ENCODE measurements at places on chromosomes 2 and 18.
A peak's percentile ranks its signal among the peaks of the same experiment; 100 is the strongest.

DNA sequence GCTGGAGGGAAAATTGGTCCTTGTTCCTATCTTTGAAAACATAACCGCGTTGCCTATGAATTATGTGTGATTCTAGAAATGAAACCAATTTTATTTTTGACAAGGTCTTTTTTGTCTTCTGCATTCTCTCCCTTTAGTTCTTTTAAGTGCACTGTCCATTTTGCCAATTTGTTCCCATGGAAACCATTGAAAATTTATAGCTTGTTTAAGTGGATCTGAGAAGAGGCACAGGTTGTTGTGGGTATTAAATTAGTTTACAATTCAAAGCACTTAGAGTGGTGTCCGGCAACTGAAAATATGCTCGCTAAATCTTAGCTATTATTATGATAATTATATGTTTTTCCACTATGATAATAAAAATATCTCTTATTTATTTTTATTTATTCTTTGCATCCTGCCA is 107.5 kb upstream of the FSHR start:
- no peak for DNase-seq

GRCh38 chr2:80519699-80520291 is 215.2 kb upstream of the LRRTM1 start:
- DNase-seq, result no peak

DNA sequence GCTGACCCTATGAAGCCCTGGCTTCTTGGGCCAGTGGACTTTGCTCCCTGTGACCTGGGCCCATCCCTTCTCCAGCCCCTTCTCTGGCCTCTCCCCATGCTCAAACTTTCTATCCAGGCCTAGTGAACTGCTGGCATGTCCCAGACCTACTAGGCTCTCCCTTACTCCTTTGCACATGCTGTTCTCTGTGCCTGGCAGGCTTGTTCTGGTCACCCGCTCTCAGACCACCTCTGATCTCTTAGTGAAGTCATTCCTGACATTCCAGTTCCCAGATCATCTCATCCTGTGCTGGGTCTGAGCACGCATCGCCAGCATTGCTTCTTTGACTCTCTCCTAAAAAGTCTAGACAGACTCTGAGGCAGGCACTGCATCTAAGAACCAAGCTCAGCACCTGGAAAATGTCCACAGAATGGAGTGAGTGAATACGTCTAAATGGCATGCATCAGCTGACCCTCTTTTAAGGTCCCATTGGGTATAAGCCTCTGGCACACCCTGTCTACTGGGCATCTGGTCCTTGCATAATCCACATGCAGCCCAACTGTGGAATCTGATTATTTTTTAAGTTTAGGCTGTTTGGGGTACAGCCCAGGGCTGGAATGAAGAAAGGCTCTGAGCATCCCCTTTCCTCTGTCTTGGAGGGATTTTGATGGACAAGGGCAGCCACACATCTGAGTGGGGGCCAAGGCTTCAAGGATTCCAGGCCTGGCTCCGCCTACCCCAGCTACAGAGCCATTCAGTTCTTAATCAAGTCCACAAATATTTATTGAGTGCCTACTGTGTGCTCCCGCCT is 130.6 kb upstream of the HAAO start:
- peak; percentile 95 for DNase-seq

DNA sequence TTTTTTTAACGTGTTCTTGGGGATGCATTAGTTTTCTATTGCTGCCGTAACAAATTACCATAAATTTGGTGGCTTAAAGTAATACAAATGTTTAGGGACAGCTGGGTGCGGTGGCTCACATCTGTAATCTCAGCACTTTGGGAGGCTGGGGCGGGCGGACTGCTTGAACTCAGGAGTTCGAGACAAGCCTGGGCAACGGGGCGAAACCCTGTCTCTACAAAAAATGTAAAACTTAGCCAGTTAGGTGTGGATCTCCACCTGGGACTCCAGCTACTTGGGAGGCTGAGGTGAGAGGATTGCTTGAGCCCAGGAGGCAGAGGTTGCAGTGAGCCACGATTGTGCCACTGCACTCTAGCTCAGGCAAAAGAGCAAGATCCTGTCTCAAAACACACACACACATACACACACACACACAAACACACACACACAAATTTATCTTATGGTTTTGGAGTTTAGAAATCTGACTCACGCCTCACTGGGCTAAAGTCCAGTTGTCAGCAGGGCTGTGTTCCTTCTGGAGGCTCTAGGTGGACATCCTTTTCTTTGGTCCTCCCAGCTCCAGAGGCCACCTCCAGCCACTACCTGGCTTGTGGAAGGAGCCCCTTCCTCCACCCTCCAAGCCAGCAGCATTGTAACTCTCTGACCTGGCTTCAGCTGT is 76.1 kb downstream of the SEPTIN10 start:
- DNase-seq, result peak; percentile 18

DNA sequence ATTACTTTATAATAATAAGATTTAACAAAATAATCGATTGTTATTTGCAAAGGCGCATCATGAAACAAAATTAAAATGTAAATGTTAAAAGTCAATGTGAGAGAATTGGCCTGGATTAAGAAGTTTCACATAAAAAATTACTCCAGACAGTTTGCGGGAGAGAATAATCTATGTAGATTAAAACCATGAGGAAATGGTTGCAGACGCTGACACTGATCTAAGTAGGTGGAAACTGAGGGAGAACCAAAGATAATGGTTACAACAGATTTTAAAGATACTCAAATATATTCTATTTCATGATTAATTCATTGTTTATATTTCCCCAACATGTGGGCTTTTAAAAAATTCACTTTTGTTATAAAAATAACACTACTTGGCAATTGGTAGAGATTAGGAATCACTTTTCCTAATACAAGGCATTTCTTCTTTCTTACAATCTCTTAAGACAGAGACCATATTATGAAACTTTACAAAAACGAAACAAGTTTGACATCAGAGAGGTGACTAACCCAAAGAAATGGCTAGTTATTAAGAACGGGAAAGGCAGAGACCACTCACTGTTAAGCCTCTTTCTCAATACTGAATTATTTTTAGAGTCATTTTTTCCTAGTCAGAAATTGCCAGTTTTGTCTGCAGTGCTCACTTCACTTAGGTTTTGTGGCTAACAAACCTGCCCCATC is 1.6 kb downstream of the KANSL1L start:
- peak; percentile 72 for DNase-seq

GRCh38 chr18:12106471-12106870 is 12.8 kb downstream of the ANKRD62 start:
- DNase-seq, result no peak

GRCh38 chr2:27152796-27153464 is 4.1 kb downstream of the TCF23 start:
- peak; percentile 58 for DNase-seq

DNA sequence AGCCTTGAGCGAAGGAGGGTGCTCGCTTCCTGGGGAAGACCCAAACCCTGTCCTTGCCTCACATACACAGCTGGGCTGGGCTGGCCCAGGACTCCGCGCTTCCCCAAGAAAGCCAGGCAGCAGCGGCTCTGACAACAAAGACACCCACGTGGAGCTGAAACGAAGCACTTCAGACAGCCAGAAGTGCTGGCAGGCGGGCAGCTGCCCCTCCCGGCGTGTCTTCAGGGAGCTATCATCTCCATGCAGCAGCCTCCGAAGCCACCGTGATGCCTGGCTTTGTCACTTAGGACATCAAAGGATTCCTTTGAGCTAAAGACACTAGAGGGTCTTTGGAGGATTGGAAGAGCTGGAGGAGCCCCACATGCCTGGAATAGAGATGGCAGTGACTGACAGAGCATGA is 35.2 kb downstream of the C1QL2 start:
- DNase-seq, result no peak

- peak; percentile 1 for DNase-seq
Measured at GRCh38 chr2:13193900-13194299, 477.2 kb downstream of the TRIB2 start.

DNA sequence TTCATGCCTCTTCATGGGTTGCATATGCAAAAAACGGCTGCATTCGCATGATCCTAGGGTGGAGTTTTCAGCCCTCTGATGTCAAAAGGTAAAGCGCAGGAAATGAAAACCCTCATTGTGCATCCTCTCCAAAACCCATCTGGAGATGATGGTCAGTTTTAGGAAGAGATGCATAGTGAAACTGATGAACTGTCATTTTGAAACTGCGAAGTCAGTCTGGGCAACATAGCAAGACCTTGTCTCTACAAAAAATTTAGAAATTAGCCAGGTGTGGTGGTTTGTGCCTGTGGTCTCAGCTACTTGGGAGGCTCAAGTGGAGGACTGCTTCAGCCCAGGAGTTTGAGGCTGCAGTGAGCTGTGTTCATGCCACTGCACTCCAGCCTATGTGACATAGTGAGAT is 2.5 kb upstream of the TTLL4 start:
- no peak for DNase-seq

GRCh38 chr2:156653675-156654074 is 217.5 kb downstream of the GPD2 start:
- DNase-seq, result no peak

- peak; percentile 17 for DNase-seq
Measured at GRCh38 chr2:72012886-72013574, 134.6 kb downstream of the CYP26B1 start.

- DNase-seq, result no peak
Measured at GRCh38 chr18:34221971-34222306, 2.8 kb downstream of the NOL4 start.

DNA sequence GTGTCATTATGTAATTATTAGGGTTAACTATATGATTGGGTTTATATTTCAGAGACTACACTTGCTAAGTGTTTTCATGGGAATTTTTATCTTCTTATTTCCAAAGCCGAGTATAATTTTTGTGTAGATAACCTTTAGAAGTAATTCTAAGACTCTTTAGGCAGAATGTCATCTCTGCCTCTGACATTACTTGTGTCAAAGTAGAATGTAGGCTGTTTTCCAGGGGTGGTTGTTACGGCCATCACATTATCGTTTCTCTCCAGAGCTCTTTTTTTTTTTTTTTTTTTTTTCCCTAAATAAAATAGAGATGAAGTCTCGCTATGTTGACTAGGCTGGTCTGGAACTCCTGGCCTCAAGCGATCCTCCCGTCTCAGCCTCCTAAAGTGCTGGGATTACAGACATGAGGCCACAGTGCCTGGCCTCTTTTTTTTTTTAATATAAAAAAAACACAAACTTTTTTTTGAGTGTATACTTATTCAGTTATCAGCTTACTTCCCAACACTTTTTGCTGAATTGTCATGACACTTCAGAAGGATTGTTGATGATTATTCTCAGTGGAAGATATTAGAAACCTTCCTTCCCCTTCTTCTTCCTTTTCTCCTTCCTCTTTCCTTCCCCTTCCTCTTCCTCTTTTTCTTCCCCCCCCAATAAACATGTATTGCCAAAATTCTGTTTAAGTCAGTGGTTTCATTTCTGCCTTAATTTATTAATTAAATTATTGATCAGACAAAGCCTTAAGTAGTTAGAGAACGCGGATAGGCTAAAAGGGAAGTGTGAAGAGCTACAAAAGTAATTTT is 2.3 kb downstream of the PIKFYVE start:
- no peak for DNase-seq

GRCh38 chr2:28895189-28895893 is 874 bp downstream of the WDR43 start:
- peak; percentile 43 for DNase-seq

- no peak for DNase-seq
Measured at GRCh38 chr18:2971741-2972552, 41.0 kb downstream of the LPIN2 start.

DNA sequence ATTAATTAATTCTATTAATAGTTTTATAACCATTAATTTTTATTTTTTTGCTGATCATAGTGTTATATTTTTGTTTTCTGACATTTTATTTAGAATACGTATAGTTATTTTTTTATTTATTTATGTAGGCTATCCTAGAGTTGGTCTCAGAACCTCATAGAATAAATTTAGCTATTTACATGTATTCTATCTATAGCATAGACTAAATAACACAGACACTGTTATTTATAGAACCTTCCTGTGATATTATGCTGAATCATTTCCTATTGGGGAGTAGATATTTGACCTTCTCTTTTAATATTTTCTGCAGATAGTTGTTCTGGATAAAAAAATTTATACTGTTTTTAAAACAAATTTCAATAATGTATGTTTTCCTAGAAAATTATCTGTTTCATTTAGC is 20.2 kb downstream of the ARHGEF33 start:
- DNase-seq, result no peak

GRCh38 chr18:58269931-58270330 is 225.9 kb downstream of the NEDD4L start:
- no peak for DNase-seq

DNA sequence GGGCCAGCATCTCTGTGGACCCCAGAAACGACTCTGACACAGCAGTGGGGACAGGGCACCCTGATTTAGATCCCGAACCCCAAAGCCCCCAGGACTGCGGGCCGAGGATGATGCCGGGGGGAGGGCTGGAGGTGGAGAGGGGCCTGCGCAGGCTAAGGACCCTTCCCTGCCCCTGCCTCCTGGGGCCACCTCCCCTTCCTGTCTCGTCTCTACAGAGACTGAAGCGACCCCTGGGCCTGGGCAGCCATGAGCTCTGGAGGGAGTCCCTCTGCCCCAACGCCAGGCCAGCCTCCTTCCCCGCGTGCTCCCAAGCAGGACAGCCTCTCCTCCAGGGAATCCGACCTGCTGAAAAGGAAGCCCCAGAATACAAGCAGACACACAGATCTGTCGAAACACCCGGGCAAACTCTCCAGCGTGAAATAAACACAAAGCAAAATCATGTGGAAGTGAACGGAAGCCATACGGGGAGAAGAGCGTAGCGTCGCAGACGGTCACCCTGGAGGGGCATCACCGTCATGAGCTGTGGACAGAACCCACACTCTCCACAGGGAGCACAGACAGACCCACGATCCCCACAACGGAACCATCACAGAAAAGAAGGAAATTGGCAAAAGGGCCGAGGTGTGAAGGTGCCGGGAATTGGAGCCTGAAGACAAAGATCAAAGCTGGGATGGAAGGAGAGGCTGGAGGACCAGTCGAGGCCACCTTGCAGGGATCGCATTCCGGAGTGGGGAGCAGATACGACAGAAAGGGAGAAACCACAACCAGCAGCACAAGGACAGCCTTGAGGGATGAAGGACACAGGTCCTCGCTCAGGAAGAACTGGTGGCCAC is 51.0 kb upstream of the CTDP1 start:
- no peak for DNase-seq

GRCh38 chr2:74096052-74096451 is 51.7 kb downstream of the BOLA3 start:
- no peak for DNase-seq

GRCh38 chr2:10009811-10010781 is 33.3 kb upstream of the KLF11 start:
- DNase-seq, result peak; percentile 72

- no peak for DNase-seq
Measured at GRCh38 chr18:8778386-8778785, 73.0 kb downstream of the MTCL1 start.

- DNase-seq, result no peak
Measured at GRCh38 chr2:64227603-64228125, 83.4 kb upstream of the PELI1 start.

All from EH (cell line).